ENCODE measurements at places on chromosomes 2 and 18. TPM values are rescaled to one million over a fixed set of nuclear protein-coding genes. Genes with fewer than 3 reads are reported as not detected.

Gene FEV
- not detected for total RNA-seq

Gene HOXD8
- 1.6 TPM for total RNA-seq

Gene GAL3ST2
- total RNA-seq: 0.18 TPM

Gene CRYGD
- not detected for total RNA-seq

Gene METTL21A
- total RNA-seq: 7.9 TPM

Gene NTSR2
- not detected for total RNA-seq

Gene NEDD4L
- total RNA-seq: 1.4 TPM

Gene RFTN2
- 10.5 TPM for total RNA-seq

Gene FIGN
- total RNA-seq: 0.65 TPM

Gene FAM161A
- 1.9 TPM for total RNA-seq

Gene TMEM37
- 0.37 TPM for total RNA-seq

Gene TMEM178A
- 1.3 TPM for total RNA-seq

Gene TYW5
- 5.8 TPM for total RNA-seq

Gene C2orf66
- not detected for total RNA-seq

Gene CTNNA2
- total RNA-seq: not detected

Gene HOXD4
- total RNA-seq: 0.18 TPM

Gene TUBB8B
- not detected for total RNA-seq

Gene SF3B1
- total RNA-seq: 188 TPM

Gene LOXL3
- total RNA-seq: 57.5 TPM

Gene PSME4
- 20.8 TPM for total RNA-seq

Gene RSAD2
- 0.55 TPM for total RNA-seq

Gene ALPP
- total RNA-seq: not detected

Gene ERBB4
- total RNA-seq: not detected

Gene CAPN13
- not detected for total RNA-seq

Gene SULT1C2
- total RNA-seq: 0.83 TPM

Gene FOXI3
- total RNA-seq: not detected

Gene RGPD4
- total RNA-seq: not detected

Gene PDE1A
- 42.4 TPM for total RNA-seq

Gene CREB1
- total RNA-seq: 31.7 TPM

Gene MC4R
- not detected for total RNA-seq

Gene DSG1
- not detected for total RNA-seq

Gene SLC9A2
- total RNA-seq: not detected

Gene ALPG
- total RNA-seq: not detected

Gene DSEL
- 43.2 TPM for total RNA-seq

Gene KLF7
- 13.5 TPM for total RNA-seq

Gene UNC80
- not detected for total RNA-seq

Gene CABYR
- 3.6 TPM for total RNA-seq

Gene CNTNAP5
- not detected for total RNA-seq

Gene MYCN
- total RNA-seq: not detected

Gene EML6
- total RNA-seq: 1.8 TPM

Gene VWA3B
- 0.09 TPM for total RNA-seq

Gene IFIH1
- total RNA-seq: 4.8 TPM

Gene SERPINB7
- 1.4 TPM for total RNA-seq

Gene UBE2E3
- 31.9 TPM for total RNA-seq

Gene CCDC178
- 0.28 TPM for total RNA-seq

Gene RAPGEF4
- 1.9 TPM for total RNA-seq

Gene PRADC1
- total RNA-seq: 11.5 TPM

Gene CACNB4
- total RNA-seq: 1.1 TPM

Gene ERFE
- total RNA-seq: 7.3 TPM

Gene PREB
- 56.2 TPM for total RNA-seq

Gene TMEM198
- total RNA-seq: 1.3 TPM

Gene NETO1
- total RNA-seq: not detected

Gene FAP
- 148 TPM for total RNA-seq

Gene TMEM169
- 0.09 TPM for total RNA-seq

Gene SLC30A3
- under 0.01 TPM for total RNA-seq

Gene IL36B
- total RNA-seq: not detected

Gene SCN3A
- total RNA-seq: 1.00 TPM

Measured in smooth muscle cell of bladder (primary cell).